ENCODE measurements at places on chromosomes 1 and 21.

DNA sequence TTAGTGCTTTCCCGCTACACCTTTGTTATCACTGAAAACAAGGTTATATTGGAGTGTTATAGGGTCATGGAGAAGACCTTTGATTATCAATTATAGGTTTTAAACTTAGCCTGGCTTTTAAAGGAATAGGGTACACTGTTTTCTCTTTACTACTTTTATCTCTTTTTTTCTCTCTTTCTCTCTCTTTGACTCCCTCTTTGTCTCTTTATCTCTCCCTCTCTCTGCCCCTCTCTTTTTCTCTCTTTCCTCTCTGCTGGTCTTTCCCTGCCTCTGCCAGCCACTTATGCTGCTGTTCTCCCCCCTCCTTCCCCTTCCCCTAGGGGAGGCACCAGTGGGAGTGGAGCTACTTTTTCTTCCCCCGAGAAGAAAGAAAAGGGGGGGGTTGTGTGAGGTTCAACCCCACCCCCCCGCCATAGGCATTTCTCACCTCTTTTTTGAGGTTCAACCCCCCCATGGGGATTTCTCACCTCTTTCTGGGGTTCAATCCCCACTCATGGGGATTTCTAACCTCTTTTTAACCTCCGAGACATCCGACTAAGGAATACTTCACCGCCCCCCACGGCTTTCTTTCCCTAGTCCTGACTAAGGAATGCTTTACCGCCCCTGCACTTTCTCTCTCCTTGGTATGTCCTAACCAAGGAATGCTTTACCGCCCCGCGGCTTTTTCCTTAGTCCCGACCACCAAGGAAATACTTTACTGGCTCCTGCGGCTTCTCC lies 17.2 kb upstream of the ZBTB8B start:
- no peak for DNase-seq

- no peak for DNase-seq
Measured at GRCh38 chr1:35923791-35924221, 7.1 kb upstream of the AGO3 start.

- no peak for DNase-seq
Measured at GRCh38 chr21:33023574-33024200, 2.0 kb upstream of the OLIG2 start.

GRCh38 chr1:9366943-9367780 lies 74.5 kb downstream of the SPSB1 start:
- DNase-seq = no peak

- no peak for DNase-seq
Measured at GRCh38 chr1:119374208-119374874, 5.8 kb downstream of the HAO2 start.

- peak; percentile 82 for DNase-seq
Measured at GRCh38 chr1:10152709-10153284, 57.6 kb upstream of the KIF1B start.

- no peak for DNase-seq
Measured at GRCh38 chr1:20634065-20634593, 871 bp downstream of the PINK1 start.

DNA sequence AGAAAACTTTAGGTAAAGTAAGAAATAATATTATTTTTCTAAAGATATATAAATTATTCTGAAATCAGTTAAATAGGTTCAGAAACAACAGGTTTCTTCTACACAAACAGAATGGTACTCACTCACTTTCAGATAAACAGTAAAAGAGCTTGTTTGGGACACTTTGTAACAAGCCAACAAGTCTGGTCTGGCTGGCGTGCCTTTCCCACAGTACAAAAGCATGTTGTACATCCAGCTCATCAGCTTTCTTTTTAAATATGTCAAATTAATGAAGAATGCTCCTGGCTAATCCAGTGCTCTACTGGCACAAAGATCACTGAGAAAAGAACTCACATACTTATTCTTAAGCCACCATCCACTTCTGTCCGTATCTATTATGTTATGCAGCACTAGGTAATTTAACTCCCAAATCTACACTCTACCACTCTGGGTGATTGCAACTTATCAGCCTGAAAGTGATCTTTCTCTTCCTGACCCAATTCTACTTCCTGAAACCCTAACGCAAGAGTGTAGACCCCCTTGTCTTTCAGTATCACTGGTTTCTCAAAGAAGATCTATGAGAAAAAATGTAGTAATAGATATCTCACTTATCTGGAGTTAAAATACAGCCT lies 32.6 kb downstream of the TRIT1 start:
- DNase-seq = no peak

DNA sequence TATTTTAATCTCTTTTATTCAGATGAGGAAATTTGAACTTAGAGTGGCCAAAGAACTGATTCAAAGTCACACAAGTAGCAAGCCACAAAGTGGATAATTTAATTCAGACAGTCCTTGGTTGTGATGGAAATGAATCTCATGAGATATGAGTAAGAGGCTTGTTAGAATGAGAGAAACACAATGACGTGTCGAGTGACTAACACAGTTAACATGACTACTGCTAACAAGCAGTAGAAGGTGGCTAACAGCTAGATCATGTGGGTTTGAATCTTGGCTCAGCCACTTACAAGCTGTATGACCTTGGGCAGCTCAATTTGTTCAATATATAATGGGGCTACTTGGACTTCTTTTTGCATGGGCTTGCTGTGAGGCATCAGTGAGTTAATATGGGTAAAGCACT lies 104.5 kb upstream of the LMO4 start:
- DNase-seq = no peak

DNA sequence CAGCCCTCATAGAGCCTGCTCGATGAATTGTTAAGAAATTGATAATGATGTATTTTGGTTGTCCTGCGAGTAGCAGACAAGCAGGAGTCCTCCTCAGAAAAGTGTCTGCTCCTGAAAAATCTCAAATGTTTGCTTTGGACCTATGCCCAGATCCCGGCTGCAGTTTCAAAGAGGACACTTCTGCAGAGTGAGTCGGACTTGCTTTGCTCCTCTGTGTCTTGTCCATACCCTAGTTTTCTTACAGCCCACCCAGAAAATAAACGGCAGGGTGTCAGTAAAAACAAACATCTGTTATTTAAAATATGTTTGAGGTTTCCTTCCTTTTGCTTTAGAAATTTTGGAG lies 2.8 kb downstream of the S100A10 start:
- no peak for DNase-seq

DNA sequence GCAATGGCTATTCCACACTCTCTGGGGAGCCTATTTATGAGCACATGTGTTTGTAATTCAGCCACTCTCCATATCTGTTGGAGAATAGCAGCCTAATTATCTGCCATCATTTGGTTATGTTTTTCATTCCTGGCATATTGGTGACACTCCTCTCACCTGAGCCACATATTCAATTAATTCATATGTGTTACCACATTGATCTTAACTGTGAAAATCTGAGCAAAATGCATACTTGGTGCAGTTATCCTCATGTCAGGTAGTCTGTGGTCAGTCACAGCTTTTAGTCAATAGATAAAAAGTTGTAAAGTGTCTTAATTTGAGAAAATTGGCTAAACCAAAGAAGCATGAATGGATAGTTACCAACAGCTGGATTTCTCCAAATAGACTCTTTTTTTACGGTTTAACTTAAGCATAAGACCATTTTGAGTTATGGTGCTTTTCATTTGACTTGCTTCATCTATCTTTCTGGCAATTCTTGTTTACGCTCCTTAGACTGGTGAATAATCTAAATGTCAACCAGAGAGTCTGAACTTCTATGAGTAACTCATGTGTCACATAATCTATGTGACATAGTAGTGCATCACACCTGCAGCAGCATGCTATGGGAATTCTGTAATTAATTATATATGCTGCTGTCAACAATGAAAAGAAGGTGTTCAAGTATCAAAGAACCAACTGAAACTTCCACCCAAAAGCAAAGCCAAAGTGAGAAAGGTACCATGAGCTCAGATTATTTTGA lies 187.7 kb upstream of the SGIP1 start:
- no peak for DNase-seq

DNA sequence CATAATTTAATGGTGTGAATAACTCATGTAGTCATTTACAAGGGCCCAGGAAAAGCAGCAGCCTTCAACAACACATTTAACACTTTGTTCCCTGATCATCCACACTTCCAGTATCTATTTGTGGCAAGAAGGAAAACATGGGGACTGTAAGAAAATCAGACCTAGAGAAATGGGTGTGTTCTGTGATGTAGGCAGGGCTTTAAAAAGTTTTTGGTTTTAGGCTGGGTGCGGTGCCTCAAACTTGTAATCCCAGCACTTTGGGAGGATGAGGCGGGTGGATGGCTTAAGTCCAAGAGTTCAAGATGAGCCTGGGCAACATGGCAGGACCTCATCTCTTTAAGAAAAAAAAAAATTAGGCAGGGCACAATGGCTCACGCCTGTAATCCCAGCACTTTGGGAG lies 14.2 kb upstream of the WDR47 start:
- no peak for DNase-seq

DNA sequence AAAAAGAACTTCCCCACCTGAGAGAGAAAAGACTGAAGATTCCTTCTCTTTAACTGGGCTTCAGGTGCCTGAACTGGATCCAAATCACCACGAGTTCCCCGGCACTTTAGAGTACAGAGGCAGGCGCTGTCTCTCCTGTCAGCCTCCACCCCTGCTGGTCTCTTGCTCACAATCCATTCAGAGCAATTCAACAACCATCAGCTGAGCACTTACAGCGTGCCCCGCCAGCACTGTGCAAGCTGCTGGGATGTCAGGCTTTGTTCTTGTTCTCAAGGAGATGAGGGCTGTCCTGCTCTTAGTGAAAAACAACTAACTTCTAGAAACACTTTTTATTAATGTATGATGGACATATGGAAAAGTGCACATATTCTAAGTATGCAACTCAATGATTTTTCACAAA lies 68.7 kb upstream of the VAMP3 start:
- peak; percentile 43 for DNase-seq

- DNase-seq = no peak
Measured at GRCh38 chr1:110890474-110891196, 17.7 kb downstream of the CD53 start.

GRCh38 chr1:229230140-229230892 lies 40.6 kb upstream of the RAB4A start:
- peak; percentile 44 for DNase-seq

- no peak for DNase-seq
Measured at GRCh38 chr1:46772571-46772970, 26.3 kb upstream of the CYP4B1 start.

- DNase-seq = no peak
Measured at GRCh38 chr1:210739627-210740026, 394.3 kb downstream of the KCNH1 start.

GRCh38 chr1:176058686-176059085 lies 148.4 kb downstream of the COP1 start:
- DNase-seq = no peak

- DNase-seq = no peak
Measured at GRCh38 chr1:150511551-150511950, 3.6 kb downstream of the ECM1 start.
